Stimulated activated CD8-positive, alpha-beta memory T cell treated with anti-CD3 and anti-CD28 coated beads, Interleukin-7, amount 100 ng/mL, for 1 hour (primary cell): ENCODE measurements at places on chromosomes 12 and 14.

DNA sequence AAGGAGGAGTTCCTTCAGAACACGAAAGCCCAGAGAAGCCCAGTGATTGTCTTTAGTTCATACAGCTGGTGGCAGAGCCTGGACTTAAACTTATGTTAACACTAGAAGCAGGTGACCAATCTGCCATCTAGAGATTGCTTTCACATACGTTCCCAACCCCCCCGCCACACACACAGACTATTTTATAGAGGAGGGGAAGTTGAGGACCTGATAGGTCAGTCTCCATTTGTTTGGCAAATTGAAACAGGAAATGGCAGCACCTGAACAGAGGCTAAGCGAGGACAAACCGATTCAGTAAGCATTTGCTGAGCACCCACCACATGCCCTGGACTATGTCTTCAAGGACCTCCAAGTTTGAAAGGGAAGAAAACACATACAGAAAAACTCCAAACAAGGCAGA is 4.8 kb upstream of the PLEKHD1 start:
- no peak for DNase-seq

DNA sequence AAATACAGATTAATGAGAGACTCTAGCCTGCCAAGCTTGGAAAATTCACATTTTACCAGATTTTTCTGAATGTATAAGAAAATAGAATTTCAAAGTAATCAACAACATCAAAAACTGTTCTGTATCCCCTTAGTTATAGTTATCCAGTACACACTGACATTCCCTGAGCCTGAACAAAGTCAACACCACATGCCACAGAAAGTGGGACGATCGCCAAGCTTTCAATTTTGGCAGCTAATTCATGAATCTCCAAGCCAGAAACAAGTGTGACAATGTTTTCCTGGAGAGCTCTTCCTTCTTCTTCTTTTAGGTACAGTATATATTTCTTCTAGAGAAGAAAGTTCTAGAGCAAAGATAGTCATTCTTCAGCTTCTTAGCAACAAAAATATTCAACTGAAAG is 290.2 kb downstream of the PRKD1 start:
- no peak for DNase-seq

GRCh38 chr12:47124451-47124850 is 44.7 kb upstream of the AMIGO2 start:
- no peak for DNase-seq

DNA sequence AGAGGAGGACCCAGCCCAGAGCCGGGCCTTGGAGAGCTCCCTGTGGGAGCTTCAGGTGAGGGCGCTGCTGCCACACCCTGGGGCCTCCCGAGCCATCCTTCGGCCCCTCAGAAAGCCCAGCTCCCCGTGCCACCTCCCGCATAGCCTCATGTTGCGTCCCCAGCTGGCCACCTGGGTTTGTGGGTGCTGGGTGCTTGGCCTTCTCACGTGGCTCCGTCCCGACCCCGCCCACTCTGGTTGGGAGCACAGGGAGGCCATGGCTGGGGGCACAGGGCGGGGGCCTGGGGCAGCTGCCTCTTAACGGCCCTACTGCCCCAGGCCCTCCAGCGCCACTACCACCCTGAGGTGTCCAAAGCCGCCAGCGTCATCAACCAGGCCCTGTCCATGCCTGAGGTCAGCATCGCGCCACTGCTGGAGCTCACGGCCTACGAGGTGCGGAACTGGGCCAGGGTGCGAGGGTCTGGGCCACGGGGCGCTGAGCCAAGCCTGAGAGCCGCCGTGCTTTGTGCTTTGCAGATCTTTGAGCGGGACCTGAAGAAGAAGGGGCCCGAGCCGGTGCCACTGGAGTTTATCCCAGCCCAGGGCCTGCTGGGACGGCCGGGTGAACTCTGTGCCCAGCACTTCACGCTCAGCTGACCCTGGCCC is 7.6 kb downstream of the NOC4L start:
- no peak for DNase-seq

DNA sequence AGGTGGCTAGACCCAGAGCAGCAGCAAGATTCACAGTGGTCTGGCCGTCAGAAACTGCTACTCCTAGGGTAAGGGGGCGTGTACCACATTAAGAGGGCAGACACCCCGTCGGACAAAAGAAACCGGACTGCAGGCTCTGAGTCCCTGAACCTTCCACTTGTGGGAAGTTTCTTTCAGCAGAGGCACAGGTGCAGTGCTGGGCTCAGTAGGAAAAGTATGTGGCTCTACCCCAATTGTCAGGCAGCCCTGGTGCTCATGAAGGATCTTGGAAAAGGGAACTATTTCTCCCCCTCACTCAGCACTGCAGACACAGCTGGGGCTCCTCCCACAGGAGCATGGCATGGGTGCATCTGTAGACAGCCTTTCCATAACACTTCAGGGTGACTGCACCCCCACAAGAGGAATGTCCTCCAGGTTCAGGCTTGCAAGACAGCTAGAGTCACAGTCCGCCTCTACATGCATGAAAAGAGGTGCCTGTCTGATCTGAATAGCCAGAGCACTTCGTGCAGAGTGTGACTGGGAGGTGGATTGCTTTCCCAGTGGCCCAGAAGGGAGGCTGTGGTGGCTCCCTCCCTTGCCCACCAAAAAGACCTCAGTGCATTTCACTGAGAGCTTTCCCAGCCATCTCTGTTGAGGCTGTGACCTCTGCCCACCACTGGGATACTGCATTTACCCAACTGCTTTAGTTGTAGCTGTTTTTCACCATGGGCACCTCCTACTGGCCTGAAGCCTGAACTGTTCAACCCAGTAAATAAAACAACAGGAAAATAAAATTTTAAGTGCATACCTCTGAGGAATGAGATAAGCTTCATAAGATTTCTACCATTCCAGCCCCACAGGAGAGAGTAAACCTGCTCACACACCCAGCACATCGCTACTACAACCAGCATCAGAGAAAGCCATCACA is 14.2 kb downstream of the CEP128 start:
- no peak for DNase-seq

DNA sequence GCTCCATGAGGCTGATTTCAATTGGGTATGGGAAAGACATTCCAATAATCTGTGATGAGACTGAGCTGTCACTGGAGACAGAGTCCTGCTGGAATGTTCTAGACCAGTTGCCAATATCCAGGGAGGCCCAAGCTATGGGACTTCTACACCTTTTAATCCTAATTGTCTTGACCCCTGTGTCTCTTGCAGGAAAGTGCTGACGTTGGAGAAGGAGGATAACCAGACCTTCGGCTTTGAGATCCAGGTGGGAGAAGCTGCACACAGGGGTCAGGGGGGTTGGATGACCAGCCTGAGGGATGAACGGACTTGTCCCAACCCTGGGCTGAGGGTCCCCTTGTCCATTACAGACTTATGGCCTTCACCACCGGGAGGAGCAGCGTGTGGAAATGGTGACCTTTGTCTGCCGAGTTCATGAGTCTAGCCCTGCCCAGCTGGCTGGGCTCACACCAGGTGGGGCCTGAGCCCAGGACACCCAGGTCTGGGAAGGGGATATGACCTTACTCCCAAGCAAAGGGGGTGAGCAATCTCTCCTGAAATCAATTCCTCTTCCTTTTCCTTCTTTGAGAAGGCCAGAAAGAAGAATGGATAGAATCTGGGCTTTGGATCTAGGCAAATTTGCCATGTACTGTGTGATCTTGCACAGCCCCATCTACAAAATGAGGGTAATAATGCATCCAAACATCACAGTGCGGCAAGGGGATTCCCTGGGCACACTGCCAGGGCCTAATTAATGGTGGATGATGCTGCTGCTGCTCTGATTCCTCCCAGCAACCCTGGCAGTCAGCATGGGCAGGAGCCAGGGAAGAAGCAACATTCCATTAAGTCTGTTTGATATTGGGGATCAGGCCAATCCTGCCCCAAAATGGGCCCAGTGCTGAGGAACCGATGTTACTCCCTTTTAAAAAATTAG is 4.2 kb downstream of the TAMALIN start:
- DNase-seq, result no peak

GRCh38 chr12:52383331-52383730 is 2.1 kb downstream of the KRT84 start:
- no peak for DNase-seq
